ENCODE measurements at places on chromosomes 12 and 14. TPM values are rescaled to one million over a fixed set of nuclear protein-coding genes. Genes with fewer than 3 reads are reported as not detected.
A peak's percentile ranks its signal among the peaks of the same experiment; 100 is the strongest.

GRCh38 chr14:50512463-50512862, 19.9 kb downstream of the MAP4K5 start:
- DNase-seq: no peak

DNA sequence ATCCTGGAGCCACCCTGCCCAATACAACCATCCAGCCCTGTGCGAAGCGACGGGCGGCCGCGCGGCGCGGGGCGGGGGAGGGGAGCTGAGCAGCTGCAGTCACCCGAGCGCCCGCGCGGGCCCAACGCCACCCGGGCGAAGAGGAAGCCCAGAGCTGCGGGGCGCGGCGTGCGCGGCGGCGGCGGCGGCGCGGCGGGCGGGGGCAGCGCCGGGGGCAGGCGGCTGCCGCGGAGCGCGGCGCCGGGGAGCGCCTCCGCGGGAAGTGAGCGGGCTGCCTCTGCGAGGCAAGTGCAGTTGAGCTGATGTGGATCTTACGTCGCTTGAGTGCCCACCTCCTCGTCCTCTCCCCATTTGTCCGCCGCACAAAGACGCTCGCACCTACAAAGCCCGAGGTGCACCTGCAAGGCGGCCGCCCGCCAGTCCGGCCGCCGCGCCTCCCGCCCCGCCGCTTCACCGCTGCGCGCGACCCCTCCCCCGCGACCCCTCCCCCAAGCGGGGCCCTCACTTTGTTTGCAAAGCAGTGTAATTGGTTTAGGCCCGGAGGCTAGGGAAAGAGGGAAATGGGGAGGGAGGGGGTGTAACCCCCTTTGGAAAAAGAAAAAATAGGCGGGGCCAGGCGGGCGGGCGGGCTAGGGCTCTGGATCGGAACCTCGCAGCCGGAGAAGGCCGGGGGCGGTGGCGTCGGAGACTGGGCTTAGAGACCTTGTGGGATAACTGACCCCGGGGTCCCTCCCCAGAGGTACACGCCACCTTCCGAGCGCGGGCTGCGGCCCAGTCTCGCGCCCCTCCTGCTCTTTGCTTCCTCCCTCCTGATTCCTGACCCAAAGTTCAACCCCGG, at the start of the genes FOXA1 and TTC6:
TSS of gene FOXA1 (minus strand) at position 279 of the 838 bp plus-strand sequence. CDS start at position 2, 277 bp downstream.
TSS of gene TTC6 (plus strand) at position 659 of the 838 bp plus-strand sequence. CDS start 26,436 bp downstream, outside the sequence.
- peak; percentile 23 for DNase-seq

- DNase-seq: no peak
These were observed 17.6 kb upstream of the SRP54 start for GRCh38 chr14:34964977-34965764.

- no peak for DNase-seq
These were observed 7.3 kb upstream of the RCOR1 start for GRCh38 chr14:102584871-102585869.

Gene SLC17A8
- not detected for total RNA-seq

GRCh38 chr14:85535991-85536832, 6.3 kb downstream of the FLRT2 start:
- DNase-seq: no peak

DNA sequence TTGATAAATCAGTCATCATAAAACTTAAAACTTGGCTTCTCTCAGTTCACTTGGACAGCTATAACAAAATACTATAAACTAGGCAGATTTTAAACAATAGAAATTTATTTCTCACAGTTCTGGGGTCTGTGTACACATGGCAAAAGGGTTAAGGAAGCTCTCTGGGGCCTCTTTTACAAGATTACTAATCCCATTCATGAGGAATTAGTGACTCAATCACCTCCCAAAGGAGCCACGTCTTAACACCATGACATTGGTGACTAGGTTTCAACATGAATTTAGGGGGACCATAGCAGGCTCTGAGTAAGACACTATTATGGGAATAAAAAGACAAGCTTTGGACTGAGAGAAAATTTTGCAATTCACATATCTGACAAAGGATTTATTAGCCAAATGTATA, 436.5 kb downstream of the PDZRN4 start:
- DNase-seq: no peak

GRCh38 chr12:49706351-49707127, 666 bp downstream of the FMNL3 start:
- peak; percentile 32 for DNase-seq

Gene DHH
- total RNA-seq: 0.41 TPM

DNA sequence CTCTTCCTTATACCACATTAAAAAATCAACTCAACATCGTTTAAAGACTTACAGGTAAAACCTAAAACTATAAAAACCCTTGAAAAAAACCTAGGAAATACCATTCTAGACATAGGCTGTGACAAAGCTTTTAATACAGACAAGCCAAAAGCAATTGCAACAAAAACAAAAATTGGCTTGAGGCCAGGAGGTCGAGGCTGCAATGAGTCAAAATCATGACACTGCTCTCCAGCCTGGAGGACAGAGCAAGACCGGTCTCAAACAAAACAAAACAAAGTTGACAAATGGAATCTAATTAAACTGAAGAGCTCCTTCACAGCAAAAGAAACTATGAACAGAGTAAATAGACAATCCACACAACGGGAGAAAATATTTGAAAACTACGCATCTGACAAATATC, 1057.8 kb downstream of the FSCB start:
- no peak for DNase-seq
